ENCODE measurements at places on chromosomes 3 and 15. TPM values are rescaled to one million over a fixed set of nuclear protein-coding genes. Genes with fewer than 3 reads are reported as not detected.

DNA sequence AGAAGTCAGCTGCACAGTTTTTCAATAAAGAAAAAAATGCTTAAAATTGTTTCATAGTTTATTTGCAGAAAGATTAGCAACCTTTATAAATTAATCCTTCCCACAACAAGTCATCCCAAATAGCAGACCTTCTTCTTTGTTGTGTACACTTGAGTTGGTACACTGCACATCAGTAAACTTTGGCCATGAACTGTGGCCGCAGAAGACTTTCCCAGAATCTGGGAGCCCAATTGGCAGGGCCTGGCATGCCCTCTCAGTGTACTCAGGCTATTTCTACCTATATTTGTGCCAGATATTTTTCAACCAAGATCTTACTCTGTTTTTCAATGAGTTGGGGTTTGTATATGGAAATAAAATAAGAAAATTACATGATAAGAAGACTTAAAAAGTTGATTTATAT, 133.1 kb downstream of the DIPK2A start:
- H3K4me3 ChIP-seq = no peak overlapping the region
- peaks cover 39% of the 10 kb centered on the region for H3K4me1 ChIP-seq
- H3K27ac ChIP-seq = peak overlapping the region; percentile 41
- H3K27me3 ChIP-seq = no peaks in the 10 kb centered on the region

GRCh38 chr15:76987896-76988860, 6.7 kb upstream of the PSTPIP1 start:
- DNase-seq = peak; percentile 51
- no peak overlapping the region for H3K4me3 ChIP-seq
- H3K27me3 ChIP-seq = no peaks in the 10 kb centered on the region
- H3K27ac ChIP-seq = no peak overlapping the region
- H3K36me3 ChIP-seq = no peaks in the 10 kb centered on the region

- DNase-seq = no peak
- no peaks in the 10 kb centered on the region for H3K27me3 ChIP-seq
- H3K4me3 ChIP-seq = no peak overlapping the region
- H3K27ac ChIP-seq = no peak overlapping the region
Measured at GRCh38 chr15:58704155-58704865, 45.2 kb downstream of the ADAM10 start.

DNA sequence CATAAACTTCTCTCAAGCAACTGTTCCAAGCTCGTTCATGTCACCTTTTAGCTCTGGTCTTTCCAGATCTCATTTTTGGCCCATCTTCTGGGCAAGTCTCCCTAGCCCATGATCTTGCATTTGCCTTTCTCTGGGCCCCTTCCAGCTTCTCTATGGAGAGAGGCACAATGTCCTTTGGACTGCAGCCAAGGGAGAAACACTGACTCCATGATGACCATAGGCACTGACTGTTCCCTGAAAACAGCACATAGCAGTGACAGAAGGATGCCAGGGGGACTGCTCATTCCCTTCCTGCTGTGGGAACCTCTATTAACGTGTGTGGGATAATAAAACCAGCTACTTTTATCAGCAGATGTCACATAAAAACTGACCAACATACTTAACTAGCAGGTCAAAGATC, 60.3 kb downstream of the STRIT1 start:
- peak overlapping the region; percentile 88 for H3K27ac ChIP-seq
- no peak for DNase-seq
- no peaks in the 10 kb centered on the region for H3K27me3 ChIP-seq
- H3K36me3 ChIP-seq = peaks cover 1% of the 10 kb centered on the region

ADAMTSL3 gene
- 0.49 TPM for total RNA-seq

SEMA3B gene
- total RNA-seq = 9.6 TPM

PTPRG gene
- 45.5 TPM for total RNA-seq

DNA sequence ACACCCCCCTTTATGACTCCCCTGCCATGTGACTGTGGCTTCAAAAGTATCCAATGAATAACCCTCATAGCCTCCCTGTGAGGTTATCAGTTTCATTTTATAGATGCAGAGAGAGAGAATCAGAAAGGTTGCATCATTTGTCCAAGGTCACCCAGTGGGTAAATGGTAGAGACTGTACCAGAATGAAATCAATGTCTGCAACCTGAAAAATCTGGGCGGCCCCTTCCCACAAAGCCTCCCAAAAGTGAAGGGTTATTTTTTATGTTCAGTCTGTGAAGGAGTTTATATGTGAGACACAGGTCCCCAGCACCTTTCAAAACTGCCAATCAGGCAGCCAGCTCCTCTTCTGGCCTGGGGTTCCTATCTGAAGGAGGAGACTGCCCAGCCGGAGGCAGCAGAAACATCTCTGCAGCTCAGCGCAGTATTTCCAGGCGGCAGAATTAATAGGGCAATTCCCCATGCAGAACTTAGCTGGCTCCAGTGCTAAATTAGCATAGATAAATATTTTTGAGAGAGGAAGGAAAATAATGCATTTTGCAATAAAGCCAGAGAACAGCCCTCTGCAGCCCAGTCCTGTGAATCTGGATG, 130.8 kb upstream of the PRR20G start:
- no peaks in the 10 kb centered on the region for H3K4me1 ChIP-seq
- no peak overlapping the region for H3K4me3 ChIP-seq
- peaks cover 57% of the 10 kb centered on the region for H3K27me3 ChIP-seq
- H3K27ac ChIP-seq = no peak overlapping the region
- no peak for DNase-seq

GRCh38 chr3:138113326-138113725, 2.1 kb downstream of the DZIP1L start:
- H3K27ac ChIP-seq = peak overlapping the region; percentile 98
- peaks cover 43% of the 10 kb centered on the region for H3K4me1 ChIP-seq
- peaks cover 5% of the 10 kb centered on the region for H3K36me3 ChIP-seq
- H3K4me3 ChIP-seq = peak overlapping the region; percentile 93
- no peak for DNase-seq

MUC4 gene
- total RNA-seq = not detected

DNA sequence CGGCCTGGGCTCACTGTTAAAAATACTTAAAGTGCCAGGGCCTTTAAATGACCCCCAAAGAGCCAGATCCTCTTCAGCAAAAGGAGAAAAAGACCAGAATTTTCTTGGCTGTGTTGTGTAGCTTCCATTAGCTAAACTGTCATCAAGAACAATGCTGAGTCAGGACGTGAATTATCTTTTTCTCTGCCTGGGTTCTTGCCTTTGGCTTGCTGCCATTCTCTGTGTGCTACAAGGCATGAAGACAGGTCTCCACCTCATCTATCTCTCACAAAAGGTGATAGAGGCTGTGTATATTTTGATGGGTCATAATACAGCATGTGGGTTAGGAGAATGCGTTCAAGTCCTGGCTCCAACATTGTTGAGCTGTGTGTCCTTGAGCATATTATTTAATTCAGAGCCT, 52.4 kb upstream of the SELENOK start:
- peaks cover 2% of the 10 kb centered on the region for H3K27me3 ChIP-seq
- peaks cover 5% of the 10 kb centered on the region for H3K4me1 ChIP-seq
- no peak for DNase-seq
- H3K4me3 ChIP-seq = no peak overlapping the region

DNA sequence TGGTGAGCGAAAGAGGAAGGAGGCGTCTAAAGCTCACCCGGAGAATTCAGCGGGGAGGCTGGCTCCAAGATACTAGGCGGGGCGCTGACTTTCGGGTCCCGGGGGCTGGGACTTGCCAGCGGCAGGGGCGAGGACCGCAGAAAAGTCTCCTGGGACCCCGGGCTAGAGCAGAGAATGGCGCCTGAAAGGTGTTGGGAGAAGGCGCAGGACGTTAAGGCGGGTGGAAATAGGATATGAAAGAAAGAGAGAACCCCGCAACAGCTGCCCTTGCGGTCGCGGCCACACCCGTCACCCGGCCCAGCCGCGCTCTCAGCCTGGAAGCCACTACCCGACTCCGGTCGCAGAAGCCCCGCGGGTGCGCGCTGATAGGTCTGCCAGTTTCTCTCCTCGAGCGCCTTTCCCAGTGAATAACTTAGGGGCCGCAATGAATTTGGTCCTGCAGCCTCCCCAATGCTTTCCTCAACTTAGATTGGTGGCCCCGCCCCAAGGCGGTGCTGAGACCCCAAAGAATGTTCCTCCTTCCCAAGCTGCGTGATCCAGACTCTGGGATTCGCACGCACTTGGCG, 604 bp downstream of the LTK start:
- H3K4me3 ChIP-seq = peak overlapping the region; percentile 61
- peaks cover 20% of the 10 kb centered on the region for H3K4me1 ChIP-seq
- H3K27me3 ChIP-seq = peaks cover 26% of the 10 kb centered on the region
- no peak for DNase-seq
- H3K36me3 ChIP-seq = peaks cover 2% of the 10 kb centered on the region

GOLGA8A gene
- 106 TPM for total RNA-seq

DNA sequence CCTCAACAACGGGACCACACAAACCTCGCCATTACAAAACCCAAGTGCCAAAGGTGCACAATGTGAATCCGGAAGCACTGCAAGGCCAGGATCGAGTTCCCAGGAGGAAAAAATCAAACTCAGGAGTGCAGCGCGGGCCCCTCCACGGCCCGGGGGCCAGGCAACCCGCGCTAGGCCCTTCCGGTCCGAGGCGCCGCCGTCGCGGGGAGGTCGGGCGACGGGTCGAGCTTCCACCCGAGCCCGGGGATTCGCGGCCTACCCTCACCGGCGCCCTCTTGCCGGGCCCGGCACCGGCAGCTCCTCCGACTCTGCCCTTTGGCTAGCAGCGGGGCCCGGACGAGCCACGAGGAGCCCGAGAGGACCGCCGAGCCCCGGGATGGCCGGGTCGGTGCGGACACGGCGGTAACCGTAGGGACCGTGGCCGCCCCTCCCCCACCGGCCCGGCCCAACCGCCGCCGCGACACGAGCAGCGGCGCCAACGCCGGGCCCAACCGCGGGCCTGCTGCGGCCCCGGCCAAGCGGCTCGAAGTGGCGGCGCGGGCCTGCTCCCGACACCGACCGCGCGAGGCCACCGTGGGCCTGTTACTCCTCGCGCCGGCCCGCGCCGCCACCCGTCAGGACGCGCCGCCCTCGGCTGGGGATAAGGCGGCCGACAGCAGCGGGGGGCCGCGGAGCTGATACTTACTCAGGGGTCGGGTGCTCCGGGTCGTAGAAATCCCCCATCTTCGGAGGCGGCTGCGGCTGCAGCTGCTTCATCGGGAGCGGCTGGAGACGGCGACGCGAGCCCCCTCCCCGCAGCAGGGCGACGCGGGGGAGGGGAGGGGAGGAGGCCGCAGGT, 525 bp downstream of the SETD2 start:
- H3K27me3 ChIP-seq = no peaks in the 10 kb centered on the region
- peak overlapping the region; percentile 94 for H3K27ac ChIP-seq
- DNase-seq = peak; percentile 91
- peaks cover 45% of the 10 kb centered on the region for H3K4me1 ChIP-seq

DNA sequence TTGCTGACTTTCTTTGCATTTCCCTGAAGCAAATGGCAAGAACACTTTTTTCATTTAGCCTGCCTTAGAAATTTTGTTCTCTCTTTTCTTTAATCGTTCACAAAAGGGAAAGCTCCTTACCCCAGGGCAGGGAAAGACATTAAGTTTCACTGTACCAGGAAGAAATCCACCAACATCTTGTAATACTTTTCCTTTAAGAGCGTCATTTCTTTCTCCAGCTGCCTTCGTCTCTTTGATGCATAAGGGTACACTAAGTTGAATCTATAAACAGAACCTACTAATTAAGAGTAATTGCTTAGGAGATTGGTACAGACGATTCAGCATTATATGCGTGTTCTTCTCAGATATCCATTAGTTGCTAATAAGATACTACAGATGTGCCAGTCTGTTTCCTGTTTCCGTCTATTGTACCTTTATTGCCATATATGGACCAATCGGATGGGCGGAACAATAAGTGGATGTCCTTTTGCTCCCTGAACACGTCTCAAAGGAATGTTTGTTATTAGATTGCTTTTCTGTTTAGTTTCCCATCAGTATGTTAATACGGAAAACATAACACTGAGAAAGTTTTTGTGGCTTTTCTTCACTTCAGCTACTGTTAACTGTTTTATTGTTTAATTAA, 276.7 kb upstream of the RARB start:
- H3K36me3 ChIP-seq = no peaks in the 10 kb centered on the region
- H3K27ac ChIP-seq = peak overlapping the region; percentile 78
- no peaks in the 10 kb centered on the region for H3K27me3 ChIP-seq
- H3K4me3 ChIP-seq = peak overlapping the region; percentile 62
- H3K4me1 ChIP-seq = peaks cover 40% of the 10 kb centered on the region
- no peak for DNase-seq

- peaks cover 12% of the 10 kb centered on the region for H3K4me1 ChIP-seq
Measured at GRCh38 chr3:41419809-41420208, 220.5 kb downstream of the CTNNB1 start.

DNA sequence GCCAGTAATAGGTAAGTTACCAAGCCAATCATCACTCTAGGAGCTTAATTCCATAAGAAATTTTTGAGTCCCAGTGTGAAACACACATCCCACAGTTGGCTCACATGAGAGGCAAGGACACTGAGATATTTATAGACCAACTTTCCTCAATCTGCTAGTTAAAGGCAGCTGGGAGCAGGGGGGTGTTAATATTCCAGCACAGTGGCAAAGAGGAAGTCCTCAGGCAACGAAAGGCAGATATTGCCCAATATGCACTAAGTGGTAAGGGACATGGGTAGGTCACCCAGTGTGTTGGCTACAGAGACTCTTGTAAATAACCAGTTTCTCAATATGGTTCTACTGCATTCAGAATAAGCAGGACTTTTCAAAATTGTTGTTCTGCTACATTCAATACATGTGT, 61.0 kb downstream of the TOP2B start:
- DNase-seq = no peak
- H3K4me3 ChIP-seq = no peak overlapping the region
- H3K4me1 ChIP-seq = peaks cover 27% of the 10 kb centered on the region
- H3K27ac ChIP-seq = peak overlapping the region; percentile 24
- H3K36me3 ChIP-seq = peaks cover 14% of the 10 kb centered on the region
- H3K27me3 ChIP-seq = no peaks in the 10 kb centered on the region
